ENCODE measurements at places on chromosomes 4 and X.

DNA sequence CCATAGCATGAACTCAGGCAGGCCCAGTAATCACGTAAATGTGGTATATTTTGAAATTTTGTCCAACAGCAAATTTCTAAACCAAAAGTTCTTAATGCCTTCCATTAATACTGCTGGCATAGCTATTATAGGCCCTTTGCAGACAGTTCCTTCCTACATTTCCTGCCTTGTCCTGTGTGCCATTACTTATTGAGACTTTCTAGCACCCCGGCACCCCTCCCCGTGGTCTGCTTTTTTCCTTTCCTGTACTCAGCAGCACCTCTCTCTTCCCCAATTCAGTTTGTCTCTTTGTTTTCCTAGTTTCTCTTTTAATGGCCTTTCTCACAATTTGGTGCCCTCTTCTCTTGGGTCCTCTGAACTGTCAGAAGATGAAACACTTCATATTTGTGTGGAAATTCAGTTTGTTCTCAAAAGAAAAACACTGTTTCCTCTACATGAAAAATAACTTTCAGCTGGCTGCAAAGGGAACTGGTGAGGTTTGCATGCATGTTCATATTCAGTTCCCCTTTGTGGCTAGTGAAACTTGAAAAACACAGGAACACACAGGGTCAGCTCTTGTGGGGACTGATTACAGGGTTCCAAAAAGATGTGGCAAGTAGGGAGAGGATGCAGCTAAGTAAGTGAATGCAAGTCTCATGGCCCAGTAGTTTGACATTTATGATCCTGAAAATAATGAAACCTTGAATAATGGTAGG, 17.1 kb downstream of the GPR34 start:
- no peak for DNase-seq

DNA sequence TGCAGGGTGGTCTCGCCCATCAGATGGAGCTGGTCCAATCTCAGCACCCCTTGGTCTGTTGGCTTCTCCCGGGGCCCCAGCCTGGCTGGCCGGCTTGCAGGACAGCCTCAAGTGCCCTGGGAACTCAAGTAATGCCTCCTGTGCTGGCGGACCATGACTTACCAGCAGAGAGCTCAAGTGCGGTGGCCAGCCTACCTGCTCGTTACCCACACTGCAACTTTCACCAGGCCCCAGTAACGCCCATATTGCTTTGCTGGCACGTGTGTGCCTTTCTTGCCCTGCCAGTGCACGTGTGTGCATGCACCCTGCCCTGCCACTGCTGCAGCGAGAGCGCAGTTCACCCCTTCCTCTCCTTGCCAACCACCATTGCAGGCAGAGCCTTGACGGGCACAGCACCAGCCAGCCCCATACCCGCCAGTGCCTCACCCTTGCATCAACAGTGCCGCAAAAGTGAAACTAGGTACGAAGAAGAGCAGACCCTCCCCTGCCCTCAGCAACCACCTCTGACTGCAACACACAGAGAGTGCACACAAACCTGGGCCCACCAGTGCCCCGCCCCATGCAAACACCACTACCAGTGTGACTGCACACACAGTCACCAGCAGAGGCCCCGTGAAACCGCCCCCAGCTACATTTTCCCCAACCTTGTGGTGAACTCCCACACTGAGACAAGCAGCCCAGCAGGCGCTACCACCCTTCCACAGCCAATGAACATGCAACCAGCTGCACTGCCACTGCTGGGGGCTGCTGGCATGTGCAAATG, 88.9 kb upstream of the POU3F4 start:
- no peak for DNase-seq

- peak; percentile 77 for DNase-seq
Measured at GRCh38 chrX:100636321-100636991, at the start of gene TSPAN6. Gene TSPAN6 (minus strand): TSS chrX:100636806. CDS start chrX:100636694, 112 bp downstream.

GRCh38 chrX:53022381-53022780, 26.2 kb upstream of the GPR173 start:
- DNase-seq, result no peak

- DNase-seq, result no peak
Measured at GRCh38 chr4:53122280-53123116, 243.4 kb downstream of the SCFD2 start.

DNA sequence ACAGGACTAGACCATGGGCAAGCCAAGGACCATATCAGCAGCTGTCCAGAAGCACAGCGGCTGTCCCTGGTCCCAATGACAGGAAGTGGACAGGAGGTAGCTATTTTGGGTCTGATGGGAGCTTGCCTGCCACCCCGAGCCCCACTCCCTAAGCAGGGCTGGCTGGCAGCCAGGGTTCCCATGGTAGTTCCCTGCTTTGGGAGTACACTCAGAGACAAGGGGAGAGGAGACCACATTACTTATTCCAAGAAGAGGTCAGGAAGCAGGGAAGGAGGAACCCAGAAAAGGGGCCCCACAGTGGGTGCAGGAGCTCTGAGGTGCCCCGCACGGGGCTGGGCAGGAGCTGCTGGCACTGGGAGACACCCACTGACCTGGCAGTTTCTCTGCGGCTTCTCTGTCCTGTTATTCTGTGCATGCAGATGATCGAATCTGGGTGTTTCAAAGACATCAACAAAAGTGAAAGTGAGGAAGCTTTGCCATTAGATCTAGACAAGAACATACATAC, 36.3 kb downstream of the HTT-AS start:
- DNase-seq, result no peak

DNA sequence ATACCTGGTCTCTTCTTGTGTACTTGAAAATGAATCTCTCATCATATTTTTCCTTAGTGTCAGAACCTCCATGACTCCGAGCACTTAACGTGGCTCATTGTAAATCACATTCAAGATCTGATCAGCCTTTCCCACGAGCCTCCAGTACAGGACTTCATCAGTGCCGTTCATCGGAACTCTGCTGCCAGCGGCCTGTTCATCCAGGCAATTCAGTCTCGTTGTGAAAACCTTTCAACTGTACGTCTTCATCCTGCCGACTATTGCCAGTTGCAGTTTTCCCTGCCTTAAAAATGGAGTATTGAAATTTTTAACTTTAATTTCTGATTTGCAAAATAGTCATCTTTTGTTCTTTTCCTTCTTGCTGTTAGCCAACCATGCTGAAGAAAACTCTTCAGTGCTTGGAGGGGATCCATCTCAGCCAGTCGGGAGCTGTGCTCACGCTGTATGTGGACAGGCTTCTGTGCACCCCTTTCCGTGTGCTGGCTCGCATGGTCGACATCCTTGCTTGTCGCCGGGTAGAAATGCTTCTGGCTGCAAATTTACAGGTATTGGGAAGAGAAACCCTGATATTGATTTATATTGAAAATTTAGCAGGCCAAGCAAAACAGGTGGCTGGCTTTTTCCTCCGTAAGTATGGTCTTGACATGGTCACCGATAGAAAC, 42.4 kb upstream of the MSANTD1 start:
- DNase-seq, result peak; percentile 40

GRCh38 chr4:10565166-10565780, 108.0 kb upstream of the ZNF518B start:
- no peak for DNase-seq
